ENCODE measurements at places on chromosomes 7 and 10.

DNA sequence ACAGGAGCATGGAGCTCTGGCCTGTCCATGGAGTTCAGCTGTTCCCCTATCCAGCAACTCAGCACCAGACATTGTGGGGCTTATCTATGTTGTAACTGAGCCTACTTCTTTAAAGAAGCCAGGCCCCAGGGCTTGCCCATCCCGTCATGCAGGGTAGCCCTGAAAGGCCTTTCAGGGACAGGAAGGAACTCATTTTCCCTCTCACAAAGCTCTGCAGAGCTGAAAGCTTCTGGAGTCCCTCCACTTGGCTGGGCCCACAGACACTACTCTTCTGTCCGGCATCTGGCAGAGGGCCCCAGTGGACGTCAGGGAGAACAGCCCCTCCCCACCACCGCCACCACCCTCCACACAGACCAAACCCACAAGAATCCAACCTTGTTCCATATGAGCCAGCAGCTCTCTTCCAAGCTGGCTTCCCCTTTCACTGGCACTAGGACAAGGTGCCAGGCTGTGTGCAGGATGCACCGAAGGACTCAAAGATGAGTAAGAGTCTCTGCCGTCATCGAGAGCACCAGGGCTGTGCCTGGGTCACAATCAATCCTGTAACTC is 33.1 kb downstream of the DENND2A start:
- DNase-seq: no peak

- no peak for DNase-seq
Observed at GRCh38 chr7:32583791-32584190, 88.5 kb downstream of the AVL9 start.

GRCh38 chr7:131646203-131646602 is 89.8 kb upstream of the PODXL start:
- no peak for DNase-seq

GRCh38 chr7:157986051-157986450 is 601.6 kb downstream of the PTPRN2 start:
- DNase-seq: no peak

GRCh38 chr10:101566333-101567164 is 21.5 kb downstream of the POLL start:
- DNase-seq: peak; percentile 85

DNA sequence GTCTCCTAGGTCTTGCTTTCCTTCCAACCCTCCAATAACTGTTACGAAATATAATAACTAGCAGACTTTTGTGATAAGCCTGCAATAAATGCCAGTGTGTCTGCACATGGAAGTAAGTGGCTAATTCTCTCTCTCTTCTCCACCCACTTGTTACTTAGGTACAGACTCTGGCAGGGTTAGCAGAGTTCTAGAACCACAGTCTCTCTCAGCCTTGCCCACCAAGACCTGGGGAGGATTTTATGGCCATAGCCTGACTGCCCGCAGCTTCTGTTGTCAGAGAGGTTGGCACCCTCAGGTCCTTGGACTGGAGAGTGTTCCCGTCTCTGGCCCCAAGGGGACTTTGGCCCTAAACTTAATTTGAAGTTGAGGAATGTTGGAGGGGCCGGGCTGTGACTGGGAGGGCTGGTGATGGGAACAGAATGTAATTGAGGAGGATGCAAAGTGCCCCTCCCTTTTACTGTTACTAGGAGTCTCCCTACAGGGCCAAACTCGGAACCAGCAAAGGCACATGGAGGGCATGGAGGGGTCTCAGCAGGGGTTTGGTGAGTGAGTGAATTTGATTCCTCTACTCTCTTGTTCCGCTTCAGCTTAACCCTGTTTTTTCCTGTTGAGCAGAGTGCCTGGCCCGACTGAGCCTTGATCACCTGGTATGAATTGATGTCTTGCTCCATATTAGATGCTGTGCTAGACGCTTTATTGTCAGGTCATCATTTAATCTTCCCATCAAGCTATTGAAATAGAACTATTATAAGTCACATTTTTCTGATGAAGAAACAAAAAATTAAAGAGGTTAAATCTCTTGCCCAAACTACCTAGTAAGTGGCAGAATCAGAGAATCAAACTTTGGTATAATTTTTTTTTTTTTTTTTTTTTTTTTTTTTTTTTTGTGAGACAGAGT is 37.0 kb upstream of the LCOR start:
- DNase-seq: no peak

DNA sequence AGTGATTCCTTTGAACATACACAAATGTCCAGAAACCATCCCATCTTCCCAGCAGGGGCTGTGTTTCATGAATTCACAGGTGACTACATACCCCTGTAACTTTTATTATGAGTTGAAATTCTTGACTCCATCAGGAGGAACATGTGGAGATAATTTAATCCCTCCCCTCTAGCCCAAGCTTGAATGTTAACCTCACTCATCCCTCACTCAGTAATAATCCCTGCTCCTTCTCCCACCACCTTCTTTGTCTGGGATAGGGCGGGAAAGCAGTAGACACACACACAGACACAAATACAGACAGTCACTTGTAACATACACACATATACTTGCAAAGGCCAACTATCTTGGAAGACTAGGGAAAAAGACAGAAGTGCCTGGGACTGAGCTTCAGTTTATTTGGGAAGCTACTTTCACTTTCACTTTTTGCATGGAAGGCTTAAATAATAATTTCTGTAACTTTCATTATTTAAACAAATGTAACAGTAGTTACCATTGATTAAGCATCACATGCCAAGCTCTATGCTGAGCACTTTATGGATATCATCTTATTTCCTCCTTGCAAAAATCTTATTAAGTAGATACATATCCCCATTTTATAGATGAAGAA is 7.3 kb downstream of the AASS start:
- no peak for DNase-seq

DNA sequence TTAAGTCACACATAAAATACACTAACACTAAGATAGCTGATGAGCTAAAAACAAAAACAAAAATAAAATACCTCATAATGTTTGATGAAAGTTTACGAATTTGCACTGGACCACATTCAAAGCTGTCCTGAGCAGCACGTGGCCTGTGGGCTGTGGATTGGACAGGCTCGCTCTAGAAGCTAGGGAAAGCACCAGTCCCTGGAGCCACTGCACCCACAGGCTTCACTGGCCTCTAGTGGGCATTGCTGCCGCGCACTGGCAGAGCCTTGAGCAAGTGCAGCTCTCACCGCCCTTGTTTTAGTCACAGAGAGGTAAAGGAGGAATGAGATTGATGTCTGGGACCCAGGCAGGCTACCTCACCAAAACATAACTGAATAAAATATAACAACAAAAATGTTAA is 67.6 kb downstream of the PAX2 start:
- DNase-seq: no peak

DNA sequence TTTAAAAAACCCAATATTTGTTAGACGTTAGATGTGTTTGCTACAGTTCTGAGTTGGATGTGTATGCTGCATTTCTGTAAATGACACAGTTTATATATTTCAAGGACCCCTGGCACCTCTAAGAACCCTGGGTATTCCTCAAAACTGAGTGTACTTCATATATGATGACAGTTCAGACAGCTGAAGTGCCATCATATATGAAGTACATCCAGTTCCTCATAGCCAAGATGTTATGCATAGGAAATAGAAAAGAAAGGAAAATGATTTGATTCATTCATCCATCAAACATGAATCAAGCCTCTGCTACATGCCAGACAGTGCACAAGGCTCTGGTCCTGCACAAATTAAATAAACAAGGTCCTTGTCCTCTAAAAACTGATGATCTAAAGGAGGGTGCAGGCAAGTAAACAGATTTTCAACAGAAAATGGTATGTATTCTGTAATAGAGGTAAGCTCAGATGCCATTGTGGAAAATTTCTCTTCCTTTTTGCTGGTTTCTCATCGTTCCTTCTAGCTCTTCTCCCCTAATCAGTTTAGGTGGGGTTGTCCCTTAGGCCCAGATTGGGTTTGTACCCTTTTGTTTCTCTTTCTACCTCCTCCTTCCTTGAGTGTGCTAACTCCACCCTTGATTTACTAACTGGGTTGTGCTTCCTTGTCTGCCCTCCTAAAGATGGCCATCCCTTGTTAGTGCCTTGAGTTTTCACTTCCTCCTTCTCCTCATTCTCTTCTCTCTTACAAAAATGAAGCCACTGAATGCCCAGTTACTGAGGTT is 25.3 kb upstream of the SMIM30 start:
- no peak for DNase-seq

- DNase-seq: no peak
Observed at GRCh38 chr7:70574314-70574834, 557.6 kb upstream of the GALNT17 start.

DNA sequence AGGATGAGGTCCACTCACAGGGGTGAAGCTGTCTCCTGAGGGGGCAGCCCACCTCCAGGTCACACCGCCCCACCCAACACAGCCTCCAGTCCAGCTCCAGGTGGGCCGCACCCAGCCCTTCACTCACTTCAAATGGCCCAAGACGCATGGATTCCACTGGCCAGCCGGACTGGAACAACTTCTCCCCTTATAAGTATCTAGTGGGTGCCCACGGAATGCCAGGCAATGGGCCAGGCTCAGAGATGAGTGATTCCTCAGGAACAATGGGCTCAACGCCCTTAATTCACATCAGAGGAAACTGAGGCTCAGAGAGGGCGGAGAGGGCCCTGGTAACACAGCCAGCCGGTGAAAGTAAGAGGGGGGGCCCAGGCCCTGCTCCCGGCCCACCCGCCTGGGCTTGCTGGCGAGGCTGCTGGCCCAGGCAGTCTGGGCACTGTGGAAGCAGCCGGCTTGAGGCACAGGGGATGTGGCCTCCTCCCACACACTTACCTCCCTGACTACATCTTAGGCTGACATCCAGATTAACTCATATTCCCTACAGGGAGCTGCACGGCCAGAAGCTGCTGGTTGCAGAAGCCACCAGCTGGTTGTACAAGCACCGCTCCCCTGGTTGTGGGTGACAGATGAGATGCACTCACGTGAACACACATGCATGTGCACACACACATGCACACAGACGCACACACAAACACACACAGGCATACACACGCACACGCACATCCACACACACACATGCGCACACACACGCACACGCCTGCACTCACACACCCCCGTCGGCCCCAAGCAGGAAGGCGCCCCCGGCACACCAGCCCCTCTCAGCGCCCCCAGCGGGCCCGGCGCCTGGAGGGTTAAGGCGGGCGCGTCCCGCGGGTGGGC is 1.0 kb upstream of the FAM20C start:
- DNase-seq: peak; percentile 69

DNA sequence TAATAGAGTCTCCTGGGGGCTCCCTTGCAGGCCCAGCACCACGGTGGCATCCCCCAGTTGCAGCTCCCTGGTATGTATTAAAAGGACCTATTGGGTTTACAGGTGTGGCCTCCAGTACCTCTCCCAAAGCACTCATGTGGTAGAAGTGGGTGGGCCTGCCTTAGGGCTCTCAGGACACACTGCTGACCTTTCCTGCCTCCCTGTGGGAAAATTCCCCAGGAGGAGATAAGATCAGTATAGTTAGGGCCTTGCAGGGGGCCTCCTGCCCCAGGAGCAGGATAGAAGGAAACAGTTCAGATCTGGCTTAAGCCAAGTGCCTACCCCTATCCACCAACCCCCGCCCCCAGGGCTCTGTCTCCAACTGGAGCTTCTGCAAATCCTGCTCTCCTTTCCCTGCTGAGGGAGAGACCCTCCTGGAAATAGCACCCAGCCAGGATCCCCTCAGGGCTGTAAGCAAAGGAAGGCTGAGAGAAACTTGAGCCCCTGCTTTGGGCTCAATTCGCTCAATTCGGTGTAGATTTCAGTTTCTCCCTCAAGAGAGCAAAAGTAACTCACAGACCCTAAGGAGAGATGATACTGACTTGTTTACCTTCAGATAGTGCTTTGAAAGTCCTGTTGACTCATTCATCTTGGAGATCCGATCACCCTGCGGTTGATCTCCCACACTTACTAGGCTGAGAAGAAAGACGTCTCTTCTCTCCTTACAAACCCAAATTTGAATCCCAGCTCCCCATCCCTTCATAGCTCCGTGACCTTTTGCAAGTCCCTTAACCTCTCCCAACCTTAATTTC is 130.6 kb downstream of the WDR11 start:
- no peak for DNase-seq

- DNase-seq: no peak
Observed at GRCh38 chr10:3729397-3729976, 55.5 kb downstream of the KLF6 start.

DNA sequence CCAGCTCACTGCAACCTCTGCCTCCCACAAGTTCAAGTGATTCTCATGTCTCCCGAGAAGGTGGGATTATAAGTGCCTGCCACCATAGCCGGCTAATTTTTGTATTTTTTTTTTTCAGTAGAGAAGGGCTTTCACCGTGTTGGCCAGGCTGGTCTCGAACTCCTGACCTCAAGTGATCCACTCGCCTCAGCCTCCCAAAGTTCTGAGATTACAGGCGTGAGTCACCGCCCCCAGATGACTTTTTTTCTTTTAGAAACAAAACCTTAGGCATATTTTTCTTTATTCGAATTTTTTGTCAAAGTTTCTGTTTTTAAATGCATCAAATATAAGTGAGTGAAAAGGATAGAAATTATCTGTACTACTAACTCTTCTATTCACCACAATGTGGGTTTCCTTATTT is 113.1 kb downstream of the LRRC4 start:
- DNase-seq: no peak

GRCh38 chr7:46557295-46557711 is 636.2 kb upstream of the IGFBP3 start:
- peak; percentile 75 for DNase-seq

DNA sequence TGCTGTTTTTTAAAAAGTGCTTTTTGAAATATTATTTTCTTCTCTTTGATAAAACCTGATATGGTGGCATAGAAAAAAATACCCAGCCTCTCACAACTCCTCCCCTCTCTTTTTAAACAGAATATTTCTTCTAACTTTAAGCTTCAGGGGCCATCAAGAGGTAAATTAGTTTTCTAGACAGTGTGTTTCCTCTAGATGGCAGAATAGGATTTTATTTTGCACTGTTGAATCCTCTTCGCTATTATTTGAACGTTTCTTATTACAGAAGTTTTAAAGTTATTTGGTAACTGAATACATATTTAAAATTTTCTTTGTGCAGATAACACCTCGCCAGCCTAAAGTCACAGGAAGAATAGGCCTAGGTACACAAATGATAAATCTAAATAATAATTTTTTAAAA is 30.3 kb downstream of the ARL5B start:
- DNase-seq: no peak

GRCh38 chr7:17710312-17710711 is 230.0 kb downstream of the SNX13 start:
- no peak for DNase-seq

GRCh38 chr10:52212062-52212461 is 102.0 kb upstream of the DKK1 start:
- no peak for DNase-seq

DNA sequence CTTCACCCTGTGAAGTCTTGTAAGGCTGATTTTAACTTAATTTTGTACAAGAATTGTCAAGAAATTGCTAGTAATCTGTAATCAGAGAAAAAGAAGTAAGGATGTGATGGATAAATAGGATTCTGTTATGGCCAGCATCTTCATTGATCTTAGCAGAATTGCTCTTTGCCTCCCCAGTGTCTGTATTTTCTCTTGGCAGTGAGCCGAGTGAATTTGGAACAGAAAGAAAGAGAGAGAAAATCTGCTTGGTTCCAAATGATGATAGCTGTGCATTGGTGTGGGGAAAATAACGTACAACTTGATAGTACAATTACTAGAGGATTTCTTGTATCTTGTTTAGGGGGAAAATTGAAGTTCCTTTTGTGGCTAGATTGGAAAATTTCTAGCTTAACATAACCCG is 34.6 kb downstream of the VTI1A start:
- DNase-seq: no peak

- DNase-seq: no peak
Observed at GRCh38 chr7:138285129-138285528, 174.9 kb upstream of the TRIM24 start.

Data from SK-N-DZ (cell line).